Esophagus squamous epithelium (tissue), 5 donors: ENCODE measurements at places on chromosomes 2 and 18.

- H3K4me1 ChIP-seq, result no peaks in the 10 kb centered on the region
- no peak overlapping the region for H3K4me3 ChIP-seq
- H3K27me3 ChIP-seq, result no peaks in the 10 kb centered on the region
- no peak for DNase-seq
- H3K27ac ChIP-seq, result no peak overlapping the region
Measured at GRCh38 chr2:145543155-145543554, 1023.2 kb upstream of the ZEB2 start.

- DNase-seq, result no peak
- H3K27ac ChIP-seq, result no peak overlapping the region
- no peaks in the 10 kb centered on the region for H3K36me3 ChIP-seq
- H3K4me1 ChIP-seq, result peaks cover 15% of the 10 kb centered on the region
Measured at GRCh38 chr2:230861552-230862255, 3.0 kb upstream of the ITM2C start.

DNA sequence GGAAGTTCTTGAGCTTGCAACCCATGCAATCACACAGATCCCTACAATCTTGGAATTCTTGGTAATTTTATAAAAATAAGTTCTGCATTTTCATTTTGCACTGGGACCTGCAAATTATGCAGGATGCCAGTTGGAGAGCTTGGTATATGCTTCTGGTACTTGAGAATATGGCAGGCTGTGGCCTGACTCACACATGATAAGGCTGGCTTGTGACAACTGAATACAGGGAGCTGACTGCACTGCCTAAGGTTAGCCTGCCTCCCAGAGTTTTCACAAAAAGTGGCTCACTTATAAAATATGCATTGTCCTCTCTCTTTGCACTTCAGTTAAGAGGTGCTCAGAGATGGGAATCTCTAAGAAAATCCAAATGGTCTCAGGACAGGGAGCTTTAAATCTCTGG, 265.5 kb upstream of the KCNJ3 start:
- H3K27ac ChIP-seq, result no peak overlapping the region
- H3K4me1 ChIP-seq, result no peaks in the 10 kb centered on the region
- no peaks in the 10 kb centered on the region for H3K27me3 ChIP-seq
- H3K4me3 ChIP-seq, result no peak overlapping the region
- H3K36me3 ChIP-seq, result no peaks in the 10 kb centered on the region
- no peak for DNase-seq

GRCh38 chr2:43021791-43022509, 204.5 kb downstream of the ZFP36L2 start:
- H3K4me3 ChIP-seq, result no peak overlapping the region
- H3K27me3 ChIP-seq, result no peaks in the 10 kb centered on the region
- no peak for DNase-seq
- peaks cover 16% of the 10 kb centered on the region for H3K4me1 ChIP-seq
- no peaks in the 10 kb centered on the region for H3K36me3 ChIP-seq

- DNase-seq, result no peak
- peak overlapping the region; percentile 94 for H3K27ac ChIP-seq
- H3K4me3 ChIP-seq, result peak overlapping the region; percentile 55
- H3K36me3 ChIP-seq, result no peaks in the 10 kb centered on the region
- peaks cover 5% of the 10 kb centered on the region for H3K4me1 ChIP-seq
Measured at GRCh38 chr2:172427990-172428831, 825 bp downstream of the ITGA6 start.

- H3K36me3 ChIP-seq, result no peaks in the 10 kb centered on the region
- no peak overlapping the region for H3K4me3 ChIP-seq
- H3K27ac ChIP-seq, result no peak overlapping the region
- DNase-seq, result no peak
- no peaks in the 10 kb centered on the region for H3K27me3 ChIP-seq
Measured at GRCh38 chr2:20095469-20095868, 44.0 kb upstream of the LAPTM4A start.

DNA sequence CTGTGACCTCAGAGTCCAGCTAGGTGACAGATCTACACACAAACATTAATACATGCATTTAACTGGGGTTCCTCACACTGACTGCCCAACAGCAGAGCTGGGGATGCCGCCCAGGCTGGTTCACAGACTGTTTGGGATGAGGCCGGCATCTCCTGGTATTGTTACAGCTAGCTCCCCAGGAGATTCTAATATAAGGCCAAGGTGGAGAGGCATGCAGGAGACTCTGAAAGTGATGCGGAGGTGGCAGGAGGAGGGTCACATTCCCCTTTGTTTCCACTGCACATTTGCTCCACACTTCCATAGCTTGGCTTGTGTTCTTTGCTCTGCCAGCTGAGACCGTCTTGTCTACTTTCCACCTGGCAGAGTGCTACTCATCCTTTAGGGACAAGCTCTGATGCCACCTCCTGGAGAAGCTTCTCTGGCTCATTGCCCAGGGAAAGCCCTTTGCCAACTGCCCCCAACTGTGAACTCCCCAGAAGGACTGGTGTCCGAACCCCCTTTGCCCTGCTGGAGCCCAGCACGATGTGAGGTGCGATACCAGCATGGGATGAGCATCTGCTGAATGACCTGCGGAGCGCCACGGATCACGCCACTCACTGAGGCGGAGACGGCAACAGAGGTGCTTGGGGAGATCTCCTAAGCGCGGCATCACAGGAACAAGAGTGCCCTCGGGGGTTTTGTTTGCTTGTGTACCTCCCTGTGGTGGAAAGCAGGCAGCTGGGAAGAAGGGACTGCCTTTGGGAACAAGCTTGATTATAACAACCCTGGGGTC, 88.8 kb downstream of the UXS1 start:
- H3K4me1 ChIP-seq, result peaks cover 13% of the 10 kb centered on the region
- DNase-seq, result no peak
- no peak overlapping the region for H3K4me3 ChIP-seq
- H3K27me3 ChIP-seq, result no peaks in the 10 kb centered on the region

GRCh38 chr2:5885451-5886173, 193.4 kb downstream of the SOX11 start:
- no peak for DNase-seq
- H3K4me1 ChIP-seq, result no peaks in the 10 kb centered on the region
- H3K4me3 ChIP-seq, result no peak overlapping the region
- H3K36me3 ChIP-seq, result no peaks in the 10 kb centered on the region
- no peaks in the 10 kb centered on the region for H3K27me3 ChIP-seq
